ENCODE measurements at places on chromosomes 7 and 10.

- DNase-seq, result peak; percentile 6
These were observed 23.5 kb upstream of the KBTBD2 start for GRCh38 chr7:32915041-32915536.

DNA sequence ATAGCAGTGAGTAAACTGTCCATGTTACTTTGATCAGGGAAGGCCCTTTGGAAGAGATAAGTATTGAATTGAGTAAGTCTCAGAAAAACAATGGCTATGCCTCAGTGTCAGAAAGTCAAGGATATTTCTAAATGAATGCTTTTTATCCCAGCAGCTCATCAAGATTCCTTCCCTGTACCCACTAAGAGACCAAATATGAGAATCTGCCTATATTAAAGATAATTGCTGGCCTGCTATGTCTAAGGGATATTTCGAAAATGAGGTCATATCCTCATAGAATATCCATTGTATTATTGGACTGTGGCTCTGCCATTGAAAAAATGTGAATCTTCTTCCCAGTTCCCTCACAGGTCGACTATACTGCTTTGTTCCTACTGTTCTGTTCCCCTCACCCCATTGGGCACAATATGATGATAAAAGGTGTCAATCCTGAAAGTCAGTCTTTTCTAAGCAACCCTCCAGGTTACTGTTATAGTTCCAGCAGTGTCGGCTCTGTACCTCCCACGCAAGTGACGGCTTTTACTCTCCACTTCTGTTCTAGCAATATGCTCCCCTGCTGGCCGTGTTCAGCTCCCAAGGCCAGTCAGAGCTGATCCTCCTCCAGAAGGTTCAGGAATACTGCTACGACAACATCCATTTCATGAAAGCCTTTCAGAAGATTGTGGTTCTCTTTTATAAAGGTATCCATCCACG lies 51.7 kb downstream of the BZW2 start:
- no peak for DNase-seq

DNA sequence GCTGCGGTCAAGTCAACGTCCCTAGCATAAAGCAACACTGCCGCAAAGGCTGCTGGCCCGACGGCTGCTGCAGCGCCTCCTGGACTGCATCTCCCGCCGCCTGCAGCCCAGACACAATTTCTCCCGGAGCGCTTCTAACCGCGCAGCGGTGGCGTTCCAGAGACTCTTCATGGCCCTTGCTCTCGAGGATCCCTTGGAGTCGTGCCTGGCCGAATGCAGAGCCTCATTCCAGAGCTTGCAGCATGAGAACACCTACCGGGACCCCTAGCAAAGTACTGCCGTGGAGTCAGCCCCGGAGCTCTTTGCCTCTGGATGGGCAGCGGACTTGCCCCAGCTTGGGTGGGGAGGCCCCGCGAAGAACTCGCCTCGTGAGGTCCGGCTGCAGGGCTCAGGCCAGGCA lies 79.7 kb upstream of the ZNF32 start:
- DNase-seq, result no peak

- no peak for DNase-seq
These were observed 173.6 kb downstream of the RNF133 start for GRCh38 chr7:122525355-122525754.

- DNase-seq, result no peak
These were observed 1.2 kb downstream of the EIF4H start for GRCh38 chr7:74175340-74175739.

DNA sequence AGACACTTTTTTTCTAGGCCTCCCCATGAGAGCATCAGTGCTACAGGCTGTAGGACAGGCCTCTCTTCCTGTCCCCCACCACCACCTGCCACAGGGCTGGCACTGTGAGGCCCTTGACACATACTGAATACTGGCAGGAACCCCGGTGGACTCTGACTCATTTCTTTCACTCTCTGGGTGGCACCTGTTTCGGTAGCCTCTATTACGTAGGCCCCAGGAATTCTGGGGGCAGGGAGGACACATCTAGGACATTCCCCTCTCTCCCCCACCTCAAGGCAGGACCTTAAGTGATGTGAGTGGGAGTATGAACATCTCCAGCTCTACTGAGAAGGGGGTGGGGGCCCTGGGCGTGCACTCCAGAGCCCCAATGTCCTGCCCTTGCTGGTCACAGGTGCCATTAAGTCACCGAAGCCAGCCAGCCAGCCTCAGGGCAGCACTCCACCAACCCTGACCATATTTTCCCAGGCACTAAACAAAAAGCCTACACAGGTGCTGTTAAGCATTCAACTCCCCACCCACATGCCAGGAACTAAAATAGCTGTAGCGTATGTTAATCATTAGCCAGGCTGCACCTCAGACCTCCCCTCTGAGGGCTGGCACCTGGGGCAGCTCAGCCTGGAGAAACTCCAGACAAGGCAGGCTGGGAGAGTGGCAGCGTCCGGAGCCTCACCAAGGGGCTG lies 8.9 kb downstream of the ANXA11 start:
- DNase-seq, result peak; percentile 90

DNA sequence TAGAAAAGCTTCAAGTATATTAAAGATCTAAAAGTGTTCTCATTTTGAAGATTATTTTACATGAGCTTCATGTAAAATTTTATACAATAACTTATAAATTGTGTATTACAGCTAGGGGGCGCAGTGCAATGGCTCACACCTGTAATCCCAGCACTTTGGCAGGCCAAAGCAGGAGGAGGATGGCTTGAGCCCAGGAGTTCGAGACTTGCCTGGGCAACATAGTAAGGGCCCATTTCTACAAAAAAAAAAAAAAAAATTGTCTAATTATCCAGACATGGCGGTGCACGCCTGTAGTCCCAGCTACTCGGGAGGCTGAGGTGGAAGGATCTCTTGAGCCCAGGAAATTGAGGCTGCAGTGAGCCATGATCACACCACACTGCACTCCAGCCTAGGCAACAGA lies 16.6 kb downstream of the ACBD5 start:
- DNase-seq, result peak; percentile 59

GRCh38 chr7:28354601-28355402 lies 57.5 kb upstream of the CREB5 start:
- no peak for DNase-seq

GRCh38 chr10:48384699-48384982 lies 78.2 kb downstream of the MAPK8 start:
- no peak for DNase-seq

DNA sequence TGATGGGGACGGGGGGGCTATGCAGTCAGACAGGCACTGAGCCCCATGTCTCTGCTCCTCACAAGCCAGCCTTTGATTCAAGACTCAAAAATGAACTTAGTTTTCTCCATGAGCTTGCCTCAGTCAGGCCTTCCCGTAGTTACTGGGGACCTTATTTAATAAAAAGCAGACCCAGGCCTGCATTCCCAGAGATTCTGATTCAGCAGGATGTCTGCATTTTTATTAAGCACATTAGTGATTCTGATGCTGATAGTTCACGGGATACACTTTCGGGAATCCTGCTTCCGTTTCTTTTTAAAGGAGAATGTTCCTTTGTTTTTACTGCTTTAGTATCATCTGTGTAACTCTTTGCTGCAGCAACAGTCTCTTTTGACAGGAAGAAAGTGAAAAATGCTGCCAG lies 28.3 kb upstream of the PLPP4 start:
- no peak for DNase-seq

DNA sequence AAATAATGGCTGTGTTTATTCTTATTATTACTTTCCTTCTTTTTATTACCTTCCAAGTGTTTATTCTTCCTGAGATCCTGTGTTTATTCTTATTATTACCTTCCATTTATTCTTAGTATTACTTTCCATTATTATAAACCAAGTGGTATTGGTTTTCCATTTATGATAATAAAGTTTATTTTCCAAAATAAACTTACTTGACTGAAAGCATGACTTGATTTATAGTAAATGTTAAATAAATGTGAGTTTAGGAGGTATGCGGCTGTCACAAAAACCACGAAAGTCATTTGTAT lies 20.2 kb downstream of the WIPF3 start:
- no peak for DNase-seq

- no peak for DNase-seq
These were observed 64.7 kb upstream of the ANK3 start for GRCh38 chr10:60454336-60454735.

GRCh38 chr10:29534590-29534989 lies 100.2 kb downstream of the SVIL start:
- DNase-seq, result no peak

- DNase-seq, result no peak
These were observed 22.0 kb downstream of the TWIST1 start for GRCh38 chr7:19095353-19095860.

- DNase-seq, result no peak
These were observed 270.7 kb downstream of the TSPAN12 start for GRCh38 chr7:120587243-120587642.

DNA sequence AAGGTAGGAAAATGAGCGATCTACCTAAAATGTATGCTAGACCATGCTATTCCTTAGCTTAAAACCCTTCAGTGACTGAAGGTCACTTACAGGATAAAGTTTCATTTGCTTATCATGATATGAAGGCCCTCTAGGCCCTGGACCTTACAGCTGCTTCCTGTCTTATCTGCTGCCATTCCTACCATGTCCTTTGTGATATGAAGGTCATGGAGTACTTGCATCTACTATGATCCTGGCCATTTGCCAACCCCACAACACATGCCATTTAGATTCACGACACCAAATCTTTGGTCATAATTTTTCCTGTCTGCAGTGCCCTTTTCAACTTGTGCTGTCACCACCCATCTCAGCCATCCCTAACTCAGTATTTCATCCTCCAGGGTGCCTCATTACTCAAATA lies 181.8 kb upstream of the MDFIC start:
- DNase-seq, result no peak

GRCh38 chr10:114879093-114879492 lies 57.5 kb downstream of the FHIP2A start:
- no peak for DNase-seq

GRCh38 chr10:18254086-18254485 lies 113.9 kb downstream of the CACNB2 start:
- DNase-seq, result no peak

DNA sequence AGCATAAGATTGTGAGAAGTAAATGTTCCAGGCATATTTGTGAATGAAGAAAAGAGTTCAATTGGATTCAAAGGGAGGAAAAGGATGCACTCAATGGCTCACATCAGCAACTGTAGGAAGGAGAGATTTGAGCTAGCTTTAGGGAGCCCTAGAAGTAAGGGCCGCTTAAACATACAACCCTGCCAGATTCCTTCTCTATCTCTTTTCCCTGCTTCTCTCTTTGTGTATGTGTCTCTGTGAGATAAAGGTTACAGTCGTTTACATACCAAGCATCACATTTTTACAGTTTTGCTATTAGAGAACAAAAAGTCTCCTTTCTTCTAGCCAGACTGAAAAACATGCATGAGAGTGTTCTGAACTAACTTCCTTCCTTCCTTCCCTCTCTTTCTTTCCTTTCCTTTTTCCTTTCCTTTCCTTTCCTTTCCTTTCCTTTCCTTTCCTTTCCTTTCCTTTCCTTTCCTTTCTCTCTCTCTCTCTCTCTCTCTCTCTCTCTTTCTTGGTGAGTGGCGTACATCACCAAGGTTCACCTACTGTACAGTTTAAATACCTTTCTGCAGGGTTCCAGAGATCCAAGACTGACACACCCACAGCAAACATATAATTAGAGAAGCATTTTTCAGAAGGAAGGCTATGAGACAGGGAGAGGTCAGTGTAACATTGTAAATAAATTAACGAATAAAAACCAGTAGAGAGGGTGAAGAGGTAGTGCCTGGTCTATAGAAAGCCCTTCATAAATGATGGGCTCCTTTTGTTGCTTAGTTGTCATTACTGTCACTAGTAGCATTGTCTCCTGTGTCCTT lies 240.4 kb downstream of the ARL4A start:
- DNase-seq, result no peak

DNA sequence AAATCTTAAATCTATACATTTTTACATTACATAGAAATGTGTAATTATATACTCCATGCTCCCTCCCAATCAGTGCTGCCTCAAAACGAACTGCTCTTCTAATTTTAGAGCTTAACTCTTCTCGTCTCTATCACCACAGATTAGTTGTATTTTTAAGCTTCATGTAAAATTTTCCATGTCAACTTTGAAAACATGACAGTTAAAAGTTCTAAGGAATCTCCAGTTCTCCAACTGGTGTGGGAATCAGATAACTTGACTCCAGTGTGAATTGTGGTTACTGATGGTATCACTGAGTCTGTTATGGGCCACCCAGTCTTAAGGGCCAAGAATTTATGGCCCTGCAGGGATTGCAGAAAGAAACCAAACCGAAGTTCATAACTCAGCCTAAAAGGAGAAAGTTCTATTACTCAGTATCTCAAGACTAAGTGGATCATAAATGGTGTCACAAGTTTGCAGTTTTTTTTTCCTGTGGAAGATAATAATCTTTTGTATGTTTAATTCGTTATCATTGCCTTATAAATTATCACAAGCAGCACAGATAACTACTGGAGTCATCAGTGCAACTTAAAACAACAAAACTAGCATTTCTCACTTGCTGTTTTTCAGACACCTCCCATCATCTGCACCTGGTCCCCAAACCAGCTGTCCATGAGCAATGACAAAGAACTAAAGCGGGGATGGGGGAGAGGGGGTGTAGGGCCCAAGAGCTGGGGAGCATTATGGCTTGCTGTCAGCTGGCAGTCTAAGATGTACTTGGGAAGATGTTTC lies 31.5 kb upstream of the KMT2E start:
- DNase-seq, result no peak

DNA sequence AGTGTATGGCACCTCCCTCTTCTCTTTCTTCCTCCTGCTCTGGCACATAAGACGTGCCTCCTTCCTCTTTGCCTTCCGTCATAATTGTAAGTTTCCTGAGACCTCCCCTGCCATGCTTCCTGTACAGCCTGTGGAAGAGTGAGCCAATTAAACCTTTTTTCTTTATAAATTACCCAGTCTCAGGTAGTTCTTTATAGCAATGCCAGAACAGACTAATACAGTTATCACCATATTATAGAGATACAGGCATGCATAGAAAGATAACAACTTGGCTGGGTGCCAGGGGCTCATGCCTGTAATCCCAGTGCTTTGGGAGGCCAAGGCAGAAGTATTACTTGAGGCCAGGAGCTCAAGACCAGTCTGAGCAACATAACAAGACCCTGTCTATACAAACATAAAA lies 53.2 kb downstream of the GCC1 start:
- no peak for DNase-seq

GRCh38 chr10:31669357-31669756 lies 259.3 kb downstream of the ARHGAP12 start:
- no peak for DNase-seq

DNA sequence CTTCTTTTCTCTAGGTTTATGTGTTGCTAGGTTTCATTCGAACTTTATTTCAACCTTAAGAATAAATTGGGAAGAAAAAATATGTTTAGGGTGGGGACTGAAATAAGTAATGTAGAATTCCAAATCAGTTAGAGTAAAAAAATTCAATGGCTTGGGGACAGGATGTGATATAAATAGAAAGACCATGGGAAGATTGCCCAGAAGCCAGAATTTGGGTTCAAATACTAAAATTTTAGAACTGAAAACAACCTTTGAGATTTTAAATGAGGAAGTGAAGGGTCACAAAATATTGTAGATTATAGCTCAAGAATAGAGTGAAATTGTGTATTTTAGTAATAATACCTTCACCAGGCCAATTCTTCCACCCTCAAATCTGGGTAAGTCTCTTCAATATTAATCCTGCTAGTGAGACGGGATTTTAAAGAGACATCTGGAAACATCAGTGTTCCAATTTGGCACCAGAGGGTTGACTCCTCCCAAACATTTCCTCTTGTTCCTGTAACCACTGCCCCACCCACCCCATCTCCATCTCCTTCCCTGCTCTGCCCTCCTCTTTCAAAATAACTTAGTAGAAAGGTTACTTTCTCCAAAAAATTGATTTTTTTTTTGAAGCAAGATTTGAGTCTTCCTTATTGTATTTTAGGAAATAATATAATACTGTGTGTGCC lies 51.3 kb upstream of the FAM3C start:
- no peak for DNase-seq
